ENCODE measurements at places on chromosomes 1 and 21.

GRCh38 chr1:160789702-160790611, 6.0 kb upstream of the LY9 start:
- DNase-seq = no peak

DNA sequence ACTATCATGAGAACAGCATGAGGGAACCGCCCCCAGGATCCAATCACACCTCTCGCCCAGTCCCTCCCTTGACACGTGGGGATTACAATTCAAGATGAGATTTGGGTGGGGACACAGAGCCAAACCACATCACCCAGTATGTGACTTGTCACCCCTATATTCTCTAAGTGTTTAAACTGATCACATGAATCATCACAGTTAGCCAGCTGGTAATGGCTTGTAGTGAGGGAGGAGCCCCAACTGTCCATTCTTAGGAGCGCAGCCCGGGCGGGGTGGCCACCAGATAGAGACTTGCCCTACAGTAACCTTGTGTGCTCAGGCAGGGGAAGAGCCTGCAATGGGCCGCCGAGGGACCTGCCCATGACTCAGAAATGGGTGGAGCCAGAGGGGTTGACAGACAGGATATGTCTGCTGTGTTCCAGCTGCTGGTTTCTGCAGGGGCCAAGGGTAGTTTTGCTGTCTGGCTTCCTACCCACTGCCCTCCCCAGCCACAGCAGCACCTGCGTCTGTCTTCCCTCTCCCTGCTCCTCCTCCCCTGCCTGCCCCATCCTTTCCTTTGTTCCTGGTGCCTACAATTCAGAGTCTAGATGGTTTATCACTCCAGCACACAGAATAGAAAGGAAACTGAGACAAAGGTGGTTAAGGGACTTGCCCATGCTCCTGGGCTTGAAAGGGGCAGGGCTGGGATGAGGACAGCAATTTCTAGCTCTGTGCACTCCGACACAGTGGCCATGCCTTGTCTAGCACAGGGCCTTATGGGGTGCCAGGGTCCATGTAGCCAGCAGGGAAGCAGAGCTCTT, 9.2 kb downstream of the ABCG1 start:
- DNase-seq = peak; percentile 13

- DNase-seq = no peak
Observed at GRCh38 chr1:963301-963651, 2.9 kb downstream of the KLHL17 start.

DNA sequence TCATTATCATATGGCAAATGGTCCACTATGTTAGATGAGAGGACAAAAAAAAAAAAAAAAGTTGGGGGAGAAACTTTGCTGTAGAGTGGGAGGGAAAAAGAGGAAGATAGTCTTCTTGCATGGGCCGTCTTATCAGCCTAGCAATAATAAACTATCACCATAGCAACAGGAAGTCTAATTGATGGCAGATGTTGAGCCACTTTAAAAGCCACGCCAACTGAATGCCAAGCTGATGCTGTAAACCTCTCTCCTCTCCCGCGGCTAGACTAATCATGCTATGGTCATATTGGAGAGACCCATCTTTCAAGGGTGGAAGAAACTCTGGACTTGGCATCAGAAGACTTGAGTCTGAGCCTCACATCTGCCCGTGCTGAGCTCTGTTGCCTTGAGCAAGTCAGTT, 122.2 kb upstream of the HOOK1 start:
- DNase-seq = no peak

DNA sequence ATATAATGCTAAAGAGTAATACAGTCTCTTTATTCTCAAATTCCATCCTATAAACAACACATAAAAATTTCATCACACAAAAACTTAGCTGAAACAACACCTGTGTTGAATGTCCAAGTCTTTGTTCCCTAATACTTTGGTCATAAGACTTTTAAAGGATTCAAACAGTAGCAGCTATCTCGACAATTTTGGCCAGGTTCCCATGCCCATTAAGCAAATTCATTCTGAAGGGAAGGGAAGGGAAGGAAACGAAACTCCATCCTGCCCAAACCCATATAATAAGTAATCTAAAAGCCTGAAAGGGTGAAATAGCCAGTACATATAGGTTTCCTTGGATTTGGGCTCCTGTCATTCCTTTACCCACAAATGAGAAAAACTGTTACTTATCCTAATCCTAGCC, 7.5 kb downstream of the IVNS1ABP start:
- no peak for DNase-seq

DNA sequence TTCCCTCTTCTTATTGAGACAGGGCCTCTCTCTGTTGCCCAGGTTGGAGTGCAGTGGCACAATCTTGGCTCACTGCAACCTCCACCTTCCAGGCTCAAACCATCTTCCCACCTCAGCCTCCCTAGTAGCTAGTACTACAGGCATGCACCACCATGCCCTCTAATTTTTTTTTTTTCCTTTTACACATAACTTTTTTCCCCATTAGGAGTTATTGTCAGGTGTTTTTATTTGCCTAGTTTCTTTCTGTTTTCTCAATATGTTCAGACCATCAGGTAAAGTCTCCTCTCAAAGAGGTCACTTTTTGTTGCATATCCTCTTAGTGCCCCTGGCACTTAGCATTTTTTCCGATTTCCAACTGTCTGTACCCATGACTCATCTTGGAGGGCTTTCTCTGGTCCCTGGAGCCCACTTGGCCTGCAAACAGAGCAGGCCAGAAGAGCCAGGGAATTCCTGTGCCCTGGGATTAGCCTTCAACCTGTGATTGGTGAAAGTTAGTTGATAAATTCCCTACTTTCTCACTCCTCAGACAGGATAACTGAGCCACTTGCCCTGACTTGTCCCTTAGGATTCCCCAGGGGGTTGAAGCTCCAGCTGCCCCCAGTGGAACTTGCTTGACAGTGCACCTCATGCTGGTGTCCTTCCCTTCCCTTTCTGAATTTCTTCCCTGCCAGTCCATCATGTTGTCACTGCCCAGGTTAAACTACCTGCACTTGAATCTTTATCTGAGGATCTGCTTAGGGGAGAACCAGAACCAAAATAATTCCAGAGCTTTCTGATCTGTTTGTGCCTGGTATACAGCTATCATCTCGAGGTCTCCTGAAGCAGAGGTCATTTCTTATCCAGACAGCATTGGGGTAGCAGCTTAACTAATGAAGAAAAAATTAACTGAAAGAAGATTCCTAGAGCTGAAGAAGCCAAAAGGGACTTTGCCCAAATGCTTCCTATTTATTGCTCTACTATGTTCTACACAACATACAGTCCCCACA, 2.4 kb downstream of the NTPCR start:
- no peak for DNase-seq

DNA sequence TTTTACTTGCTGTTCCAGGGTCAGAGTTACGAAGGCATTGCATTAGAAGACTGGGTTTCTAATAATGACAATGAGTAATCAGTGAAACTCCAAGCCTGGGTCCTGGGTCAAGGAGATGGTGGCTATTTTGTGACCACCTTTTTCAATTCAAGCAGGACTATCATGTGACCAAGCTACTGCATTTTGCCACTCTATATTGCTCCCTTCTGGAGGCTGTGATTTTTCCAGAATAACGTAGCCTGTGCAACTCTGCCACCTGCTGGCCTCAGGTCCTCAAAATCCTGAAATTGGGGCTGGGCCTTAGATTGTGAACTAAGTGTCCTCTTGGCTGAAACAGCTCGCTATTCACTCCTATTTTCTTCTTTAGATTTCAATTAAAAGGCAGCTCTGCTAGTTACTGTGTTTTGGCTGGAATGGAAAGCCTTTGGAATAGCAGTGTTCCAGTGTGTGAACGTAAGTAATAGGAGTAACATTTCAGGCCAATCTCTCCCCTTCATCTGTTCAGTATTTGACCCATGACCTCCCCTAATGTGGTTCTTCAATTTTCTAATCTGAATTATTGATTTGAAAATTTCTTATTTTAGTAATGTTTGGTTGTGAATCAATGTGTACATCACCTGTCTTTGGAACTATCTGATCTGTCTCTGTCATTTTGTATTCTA, 52.9 kb upstream of the CD46 start:
- peak; percentile 14 for DNase-seq

DNA sequence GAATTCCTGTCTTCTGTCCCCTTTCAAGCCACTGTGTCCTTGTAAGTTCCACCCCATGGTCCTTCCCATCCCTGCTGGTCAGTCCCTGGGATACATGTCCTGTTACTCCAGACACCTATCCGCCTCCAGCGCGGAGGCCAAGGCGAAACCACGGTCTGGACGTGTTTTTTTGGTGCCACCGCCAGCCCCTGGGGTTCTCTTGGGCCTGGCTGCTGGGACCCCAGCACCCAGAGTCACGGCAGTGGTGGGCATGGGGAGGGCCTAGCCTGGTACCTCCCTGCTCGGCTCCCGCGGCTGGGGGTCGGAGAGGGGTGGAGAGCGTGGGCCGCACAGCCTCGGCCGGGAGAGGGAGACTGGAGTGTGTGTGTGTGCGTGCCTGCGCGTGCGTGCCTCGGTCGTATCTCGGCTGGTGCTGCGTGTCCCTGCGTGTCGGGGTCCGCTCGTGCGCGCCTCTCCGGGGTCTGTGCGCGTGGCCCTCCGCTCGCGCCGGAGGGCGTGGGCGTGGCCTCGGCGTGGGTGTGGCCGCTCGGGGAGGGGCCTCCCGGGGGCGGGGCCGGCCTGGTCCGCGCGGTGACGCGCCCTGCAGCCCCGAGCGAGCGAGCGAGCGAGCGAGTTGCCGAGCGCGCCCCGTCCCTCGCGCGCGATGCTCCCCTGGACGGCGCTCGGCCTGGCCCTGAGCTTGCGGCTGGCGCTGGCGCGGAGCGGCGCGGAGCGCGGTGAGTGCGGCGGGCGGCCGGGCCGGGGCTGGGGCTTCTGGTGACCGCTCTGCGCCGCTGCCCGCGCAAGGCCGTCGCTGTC, at the start of gene VWA1:
VWA1 (plus strand) TSS at position 585 of the 798 bp plus-strand sequence; CDS start at position 644, 59 bp downstream.
- no peak for DNase-seq

DNA sequence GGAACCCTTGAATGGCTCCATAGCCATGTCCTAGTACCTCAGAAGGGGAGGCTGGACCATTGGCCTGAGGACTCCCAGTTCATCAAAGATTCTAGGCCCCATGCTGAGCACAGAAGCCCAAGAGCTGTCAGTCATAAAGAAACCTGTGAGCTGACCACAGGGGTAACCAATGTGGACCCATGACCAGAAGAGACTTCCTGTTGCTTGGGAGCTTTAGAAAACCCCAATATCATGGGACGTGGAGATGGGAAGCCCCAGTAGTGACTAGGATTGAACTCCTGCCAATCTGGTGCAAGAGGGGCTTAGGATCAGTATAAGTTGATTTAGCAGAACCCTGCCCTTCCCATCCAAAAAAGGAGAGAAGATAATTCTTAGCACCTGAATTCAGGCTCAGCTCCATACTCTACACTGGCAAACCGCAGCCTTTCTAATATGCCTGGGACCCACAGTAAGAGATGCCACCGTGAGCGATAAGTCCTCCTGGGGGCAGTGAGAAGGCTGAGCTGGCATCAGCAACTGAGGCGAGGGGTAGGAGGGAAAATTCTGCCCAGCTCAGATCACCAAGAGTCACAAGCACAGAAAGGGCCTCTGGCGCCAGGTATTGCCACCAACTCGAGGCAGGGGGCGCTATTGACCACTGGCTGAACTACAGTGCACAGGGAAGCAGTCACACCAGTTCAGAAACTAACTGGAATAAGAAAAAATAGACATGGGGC, 108.9 kb downstream of the CAPN8 start:
- DNase-seq = no peak
